HFFc6 (cell line): ENCODE measurements at places on chromosomes 7 and 10.

GRCh38 chr7:145681646-145682045 lies 435.0 kb upstream of the CNTNAP2 start:
- no peak for DNase-seq

GRCh38 chr7:102415685-102416225 lies 17.6 kb upstream of the ORAI2 start:
- no peak for DNase-seq

DNA sequence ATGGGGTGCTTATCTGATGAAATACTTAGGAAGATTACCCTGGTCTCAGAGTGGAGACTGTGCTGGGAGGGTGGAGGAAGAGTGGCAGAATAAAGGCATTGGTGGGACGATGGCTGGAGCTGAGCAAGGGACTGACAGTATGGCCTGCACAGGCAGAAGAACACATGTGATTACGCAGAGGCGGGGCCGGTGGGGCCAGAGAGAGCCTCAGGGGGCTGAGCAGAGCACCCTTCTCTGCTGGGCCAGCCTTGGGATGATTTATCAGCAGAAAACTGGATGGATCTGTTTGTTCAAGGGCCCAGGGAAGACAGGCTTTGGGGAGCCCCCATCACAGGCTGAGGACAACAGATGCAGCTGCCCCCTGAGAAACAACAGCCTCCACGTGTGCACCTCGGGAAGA lies 272.1 kb downstream of the SDK1 start:
- DNase-seq: no peak

DNA sequence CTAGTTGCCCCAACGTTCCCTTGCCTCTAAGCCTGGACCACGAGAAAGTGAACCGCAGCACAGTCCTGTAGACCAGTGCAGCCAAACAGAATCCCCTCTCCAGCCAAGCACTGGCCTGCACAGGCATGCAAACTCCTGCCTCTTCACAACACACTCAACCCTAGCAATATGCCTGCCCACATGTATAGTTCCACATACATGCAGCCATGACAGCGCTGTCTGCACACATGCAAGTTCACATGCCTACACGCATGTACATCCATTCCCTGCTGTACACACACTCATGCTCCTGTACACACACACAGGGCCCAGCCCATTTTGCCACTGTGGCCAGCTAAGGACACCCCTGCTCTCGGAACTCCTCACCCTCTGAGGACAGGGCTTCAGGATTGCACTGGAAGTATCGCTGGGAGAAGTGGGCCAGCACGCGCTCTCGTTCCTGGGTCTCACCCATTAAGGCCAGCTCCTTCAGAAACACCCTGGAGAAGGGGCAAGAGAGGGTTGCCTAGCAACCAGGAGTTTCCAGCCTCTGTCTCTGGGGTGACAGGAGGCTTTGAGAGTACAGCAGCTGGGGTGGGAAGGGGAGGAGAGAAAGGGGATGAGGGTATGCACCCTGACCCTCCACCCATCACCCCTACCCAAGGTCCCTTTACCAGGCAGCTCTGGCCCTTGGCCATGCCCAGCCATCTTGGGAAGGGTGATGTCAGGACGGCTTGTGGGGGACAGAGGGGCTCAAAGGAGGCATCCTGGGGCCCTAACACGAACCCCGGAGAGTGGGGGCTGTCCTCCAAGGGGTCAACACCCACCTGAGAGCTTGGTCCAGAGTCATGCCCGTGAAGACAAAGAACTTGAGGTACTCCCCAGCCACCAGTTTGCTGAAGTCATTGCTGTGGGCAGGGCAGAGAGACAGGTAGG lies 7.0 kb downstream of the PSD start:
- no peak for DNase-seq

- DNase-seq: no peak
Observed at GRCh38 chr7:14582010-14582409, 320.5 kb downstream of the DGKB start.

DNA sequence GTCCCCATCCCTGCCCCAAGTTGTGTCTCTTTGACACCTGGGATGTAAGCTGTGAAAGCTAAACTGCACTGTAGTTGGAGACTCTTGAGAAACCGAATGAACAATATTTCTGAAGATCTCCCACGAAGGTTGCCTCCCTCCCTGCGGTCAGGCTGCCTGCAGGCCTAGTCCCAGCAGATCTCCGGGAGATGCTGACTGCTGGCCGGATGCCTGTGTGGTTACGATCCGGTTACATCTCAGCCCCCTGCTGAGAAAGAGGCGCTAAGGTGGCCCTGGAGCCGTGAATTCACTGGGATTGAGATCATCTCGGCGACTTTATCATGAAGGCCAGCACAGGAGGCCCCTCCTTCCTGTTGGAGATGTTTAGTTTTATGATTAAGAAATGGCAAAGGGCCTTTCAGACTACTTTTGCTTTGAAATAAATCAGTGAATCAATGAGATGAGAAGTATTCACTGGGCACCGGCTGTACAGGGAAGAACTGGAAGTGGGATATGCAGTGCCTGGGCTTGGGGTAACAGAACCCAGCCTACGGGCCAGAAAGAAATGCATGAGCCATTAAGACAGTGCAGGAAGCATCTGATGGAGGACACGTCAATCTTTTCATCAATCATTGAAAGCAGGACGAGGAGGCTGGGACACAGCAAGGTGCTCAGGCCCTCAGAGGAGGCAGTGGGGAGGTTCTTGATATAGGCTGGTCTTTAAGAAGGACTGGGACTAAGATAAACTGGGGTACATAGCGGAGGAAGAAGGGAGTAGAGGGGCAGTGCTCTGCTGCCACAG lies 177.6 kb downstream of the PRKAG2 start:
- DNase-seq: peak; percentile 7

- DNase-seq: no peak
Observed at GRCh38 chr10:132712291-132712690, 73.7 kb downstream of the NKX6-2 start.

DNA sequence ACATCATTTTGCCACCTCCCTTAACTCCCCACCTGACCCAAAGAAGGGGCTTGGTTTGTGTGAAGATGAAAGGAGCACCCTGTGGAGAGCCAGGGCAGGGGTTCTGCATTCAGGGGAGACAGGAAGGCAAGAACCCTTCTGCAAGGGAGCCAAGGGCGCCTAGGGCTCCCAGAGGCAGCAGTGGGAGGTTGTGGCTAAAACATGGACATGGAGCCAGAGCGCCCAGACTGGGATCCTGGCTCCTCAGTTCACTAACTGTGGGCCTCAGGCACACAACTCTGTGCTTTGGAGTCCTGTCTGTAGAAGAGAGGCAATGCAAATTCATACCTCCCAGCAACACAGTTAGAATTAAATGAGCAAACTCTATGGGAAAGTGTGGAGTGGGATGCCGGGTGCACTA lies 123.1 kb upstream of the MACROH2A2 start:
- no peak for DNase-seq

DNA sequence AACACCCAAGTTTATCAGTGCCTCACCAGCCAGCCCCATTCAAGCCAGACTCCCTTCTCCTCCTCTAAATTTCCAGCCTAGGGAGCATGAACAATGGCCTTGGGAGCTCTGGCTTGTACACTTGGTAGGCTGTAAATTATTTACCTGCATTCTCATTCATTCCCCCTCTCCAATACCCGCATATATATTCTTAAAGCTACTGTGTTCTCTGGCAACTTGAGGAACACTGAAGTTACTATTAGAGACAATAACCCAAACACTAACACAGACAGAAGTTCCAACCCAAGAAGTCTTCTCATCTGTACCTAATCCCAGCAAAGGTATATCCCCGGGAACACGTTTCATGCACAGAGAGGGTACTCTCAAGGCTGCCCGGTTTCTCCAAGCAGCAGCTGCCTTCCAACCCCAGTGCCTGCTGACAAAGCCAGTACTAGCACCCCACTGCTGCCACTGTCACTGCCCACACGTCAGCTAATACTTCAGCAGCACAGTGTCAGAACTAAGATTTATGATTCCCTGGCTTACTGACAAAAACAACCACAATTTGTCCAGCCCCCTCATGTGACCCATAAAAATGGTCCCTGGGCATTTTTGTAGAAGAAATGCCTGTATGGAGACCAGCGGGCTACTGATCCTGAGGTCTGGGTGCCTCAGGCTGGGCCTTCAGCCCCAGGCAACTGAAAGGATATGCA lies 3.1 kb downstream of the WDR91 start:
- no peak for DNase-seq

DNA sequence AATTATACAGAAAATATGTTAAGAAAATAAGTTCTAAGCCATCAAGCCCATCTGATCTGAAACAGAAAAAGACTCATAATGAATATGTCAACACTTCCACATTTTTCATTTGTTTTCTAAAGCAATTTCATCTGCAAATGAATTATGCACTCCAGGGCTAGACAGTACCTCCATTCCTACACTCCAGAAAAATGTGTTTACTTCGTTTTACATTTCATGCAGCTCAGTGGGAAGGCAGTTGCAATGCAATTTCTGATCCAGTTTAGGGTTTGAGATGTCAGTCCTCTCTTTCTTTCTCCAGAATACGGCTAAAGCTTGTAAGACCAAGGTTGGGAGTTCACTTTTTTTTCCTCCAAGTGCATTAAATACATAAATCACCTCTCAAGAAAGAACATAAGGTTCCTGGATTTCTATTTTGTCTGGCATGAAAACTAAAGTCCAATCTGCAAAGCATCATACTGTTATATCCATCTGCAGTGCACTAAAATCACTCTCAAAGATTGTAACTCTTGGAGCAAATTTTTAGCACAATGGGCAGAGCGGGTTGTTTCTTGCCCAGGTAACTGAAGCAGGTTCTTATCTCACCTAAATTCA lies 348.8 kb upstream of the C7orf33 start:
- DNase-seq: no peak
